ENCODE measurements at places on chromosomes 1 and 21.
A peak's percentile ranks its signal among the peaks of the same experiment; 100 is the strongest.

- DNase-seq: no peak
Observed at GRCh38 chr1:176033881-176034280, 173.2 kb downstream of the COP1 start.

DNA sequence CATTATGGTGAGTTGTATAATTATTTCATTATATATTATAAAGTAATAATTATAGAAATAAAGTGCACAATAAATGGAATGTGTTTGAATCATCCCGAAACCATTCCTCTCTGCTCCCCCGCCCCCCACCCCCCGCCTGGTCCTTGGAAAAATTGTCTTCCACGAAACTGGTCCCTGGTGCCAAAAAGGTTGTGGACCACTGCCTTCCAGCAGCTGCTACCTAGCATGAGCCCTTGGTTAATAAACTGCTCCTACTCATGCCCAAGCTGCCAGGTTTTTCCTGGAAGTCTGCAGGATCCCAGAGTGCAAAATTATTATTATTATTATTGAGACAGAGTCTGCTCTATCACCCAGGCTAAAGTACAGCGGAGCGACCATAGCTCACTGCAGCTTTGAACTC is 6.8 kb upstream of the IFNGR2 start:
- DNase-seq: no peak

- DNase-seq: no peak
Observed at GRCh38 chr1:171922999-171923398, 81.7 kb downstream of the DNM3 start.

GRCh38 chr1:54710841-54711240 is 4.8 kb upstream of the TTC4 start:
- DNase-seq: no peak

- no peak for DNase-seq
Observed at GRCh38 chr1:89147678-89148658, 22.1 kb upstream of the GBP2 start.

- peak; percentile 99 for DNase-seq
Observed at GRCh38 chr1:23444104-23444533, 19.6 kb upstream of the TCEA3 start.

DNA sequence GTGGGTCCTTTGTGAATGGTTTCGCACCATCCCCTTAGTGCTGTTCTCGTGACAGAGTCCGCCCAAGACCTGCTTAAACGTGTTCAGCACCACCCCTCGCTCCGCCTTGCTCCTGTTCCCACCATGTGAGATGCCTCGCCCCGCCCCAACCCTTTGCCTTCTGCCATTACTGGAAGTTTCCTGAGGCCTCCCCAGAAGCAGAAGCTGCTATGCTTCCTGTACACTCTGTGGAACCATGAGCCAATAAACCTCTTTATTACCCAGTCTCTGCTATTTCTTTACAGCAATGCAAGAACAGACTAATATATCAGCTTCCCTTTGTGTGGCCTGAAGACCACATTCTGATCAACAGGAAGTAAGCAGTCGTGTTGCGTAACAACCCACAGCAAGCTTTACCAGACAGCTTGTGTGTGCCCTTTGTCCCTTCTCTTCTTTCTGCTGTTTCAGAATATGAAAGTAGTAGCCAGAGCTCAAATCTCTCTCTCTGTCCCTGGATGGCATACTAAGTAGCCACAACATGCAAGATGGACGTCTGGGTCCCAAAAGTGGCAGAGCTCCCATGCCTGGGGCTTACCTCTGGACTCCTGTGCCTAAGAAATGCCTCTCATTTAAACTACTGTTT is 14.1 kb downstream of the HENMT1 start:
- no peak for DNase-seq

DNA sequence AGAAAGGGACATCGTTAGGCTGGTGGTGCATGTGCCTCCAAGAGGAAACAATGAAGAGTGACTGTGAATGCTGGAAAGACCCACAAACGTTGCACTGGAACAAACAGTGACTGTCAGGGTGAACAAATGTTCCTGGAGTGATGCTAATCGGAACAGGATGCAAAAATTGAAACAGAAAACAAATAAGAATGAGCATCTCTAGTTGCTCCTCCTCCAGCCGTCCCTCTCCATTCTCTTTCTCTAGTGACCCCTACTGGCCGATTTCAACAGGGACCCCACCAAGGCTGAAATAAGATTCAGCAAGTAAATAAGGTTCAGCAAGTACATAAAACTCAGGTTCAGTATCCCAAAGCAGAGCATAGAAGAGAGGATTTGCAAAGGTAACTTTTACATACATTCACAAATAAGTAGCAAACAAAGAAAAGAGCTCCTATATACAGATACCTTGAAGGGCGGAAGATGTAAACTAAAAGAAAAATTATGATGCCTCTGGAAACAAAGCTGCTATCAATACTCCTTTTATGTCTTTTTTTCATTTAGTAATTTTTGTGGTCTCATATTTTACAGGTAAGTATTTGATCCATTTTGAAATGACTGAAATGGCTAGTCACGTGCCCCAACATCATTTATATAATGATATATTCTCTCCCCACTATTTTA is 836.1 kb upstream of the ADAMTS5 start:
- no peak for DNase-seq

DNA sequence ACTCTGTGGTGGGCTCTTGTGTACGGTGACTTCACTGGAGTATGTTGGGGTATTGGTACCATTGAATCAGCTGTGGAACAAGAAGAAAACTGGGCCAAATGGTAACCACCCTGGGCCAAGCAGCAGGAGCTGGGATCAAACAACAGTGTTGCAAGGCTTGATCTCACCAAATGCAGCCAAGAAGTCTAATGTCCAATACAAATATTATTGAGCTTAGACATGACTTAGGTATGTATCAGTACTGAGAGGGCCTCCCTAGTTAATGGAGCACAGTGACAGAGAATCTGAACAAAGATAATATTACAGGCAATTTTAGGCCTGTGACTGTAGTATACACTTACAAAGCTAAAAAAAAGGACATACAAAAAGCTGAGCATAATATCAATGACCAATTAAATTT is 604.8 kb downstream of the PLA2G4A start:
- no peak for DNase-seq

- DNase-seq: no peak
Observed at GRCh38 chr1:223378754-223379153, 14.5 kb upstream of the CCDC185 start.

- DNase-seq: no peak
Observed at GRCh38 chr1:116325104-116325503, 47.9 kb upstream of the ATP1A1 start.

DNA sequence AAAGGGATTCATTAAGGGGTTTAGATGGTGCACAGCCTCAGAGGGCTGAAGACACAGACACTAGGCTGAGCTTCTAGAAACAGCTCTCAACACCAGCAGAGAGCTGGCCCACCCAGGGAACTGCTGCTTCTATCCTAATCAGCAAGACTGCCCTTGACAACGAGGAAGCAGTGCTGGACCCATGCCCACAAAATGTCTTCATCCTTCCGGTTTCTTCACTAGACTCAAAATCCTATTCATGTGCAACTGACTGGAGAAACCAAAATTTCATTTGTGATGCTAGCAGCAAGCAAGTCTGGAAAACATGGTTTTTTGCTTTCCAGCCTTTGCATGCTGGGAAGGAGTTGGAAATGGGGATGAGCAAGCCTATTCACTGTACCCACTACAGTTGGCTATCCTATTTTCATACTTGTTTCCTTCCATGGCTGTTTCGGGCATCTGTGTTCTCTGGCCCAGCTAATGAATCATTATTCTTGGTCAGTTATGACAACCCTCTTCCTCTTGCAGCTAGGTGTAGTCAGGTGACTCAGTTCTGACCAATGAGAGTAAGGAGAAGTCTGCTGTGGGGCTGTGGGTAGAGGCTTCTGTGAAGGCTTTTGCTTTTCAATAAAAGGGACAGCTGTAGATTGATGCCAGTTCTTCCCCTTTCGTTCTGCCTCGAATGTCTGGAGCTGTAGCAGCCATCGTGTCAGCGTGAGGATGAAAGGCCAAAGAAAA is 14.6 kb upstream of the TMEM61 start:
- no peak for DNase-seq

GRCh38 chr1:31587720-31588423 is 11.6 kb downstream of the TINAGL1 start:
- DNase-seq: no peak

DNA sequence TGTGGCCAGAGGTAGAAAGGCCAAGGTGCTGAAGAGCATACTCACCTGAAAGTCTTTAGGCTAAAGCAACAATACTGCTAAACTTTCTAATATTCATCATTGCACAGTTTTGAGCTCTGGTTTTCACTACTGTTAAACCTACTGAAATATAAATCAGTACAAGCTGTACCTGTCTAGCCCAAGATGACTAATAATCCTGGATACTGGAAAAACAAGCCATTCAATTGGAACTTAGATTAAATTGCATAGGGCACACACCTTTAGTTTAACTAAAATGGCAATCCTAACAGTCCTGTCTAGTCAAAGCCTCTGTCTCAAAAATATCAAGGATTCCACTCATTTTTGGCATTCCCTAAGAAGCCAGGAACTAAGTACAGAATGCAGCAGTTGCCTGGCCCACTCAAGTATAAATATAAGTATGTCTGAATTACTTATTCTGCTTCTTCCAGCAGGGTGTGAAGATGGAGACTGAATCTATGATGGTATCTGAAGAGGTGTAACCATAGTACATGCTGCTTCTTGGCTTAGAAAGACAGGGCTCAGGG is 3.1 kb downstream of the CHML start:
- no peak for DNase-seq

GRCh38 chr21:41092312-41092711 is 75.6 kb upstream of the BACE2 start:
- no peak for DNase-seq

- DNase-seq: no peak
Observed at GRCh38 chr1:17451731-17452130, 12.3 kb upstream of the RCC2 start.

GRCh38 chr1:50700621-50701020 is 259.4 kb downstream of the FAF1 start:
- DNase-seq: no peak

DNA sequence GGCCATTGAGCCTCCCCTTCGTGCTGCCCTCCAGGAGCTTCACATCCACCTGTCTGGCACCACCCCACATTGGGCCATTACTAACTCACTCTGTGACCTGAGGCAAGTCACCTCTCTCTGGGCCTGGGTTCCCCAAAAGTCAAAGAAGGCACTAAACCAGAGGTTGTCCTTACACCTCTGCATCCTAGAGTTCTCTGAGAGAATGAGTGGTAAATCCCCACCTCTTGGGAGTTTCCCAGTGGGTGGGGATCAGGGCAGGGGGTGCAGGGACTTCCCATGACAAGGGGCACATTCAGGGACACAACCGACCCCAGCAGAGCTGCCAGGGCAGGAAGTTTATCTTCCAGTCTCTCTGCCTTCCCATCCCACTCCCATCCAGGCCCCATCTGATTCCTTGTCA is 99.7 kb downstream of the EPHB2 start:
- DNase-seq: no peak

- no peak for DNase-seq
Observed at GRCh38 chr1:33244143-33244808, 12.0 kb upstream of the ZNF362 start.

GRCh38 chr1:151655371-151655770 is 43.5 kb downstream of the SNX27 start:
- no peak for DNase-seq

GRCh38 chr1:16229976-16230740 is 6.8 kb downstream of the CPLANE2 start:
- no peak for DNase-seq

- DNase-seq: no peak
Observed at GRCh38 chr1:82934074-82934473, 1064.9 kb downstream of the TTLL7 start.

- no peak for DNase-seq
Observed at GRCh38 chr1:9929431-9930385, 13.5 kb downstream of the LZIC start.

GRCh38 chr1:184854496-184855140 is 100.0 kb upstream of the EDEM3 start:
- DNase-seq: no peak

DNA sequence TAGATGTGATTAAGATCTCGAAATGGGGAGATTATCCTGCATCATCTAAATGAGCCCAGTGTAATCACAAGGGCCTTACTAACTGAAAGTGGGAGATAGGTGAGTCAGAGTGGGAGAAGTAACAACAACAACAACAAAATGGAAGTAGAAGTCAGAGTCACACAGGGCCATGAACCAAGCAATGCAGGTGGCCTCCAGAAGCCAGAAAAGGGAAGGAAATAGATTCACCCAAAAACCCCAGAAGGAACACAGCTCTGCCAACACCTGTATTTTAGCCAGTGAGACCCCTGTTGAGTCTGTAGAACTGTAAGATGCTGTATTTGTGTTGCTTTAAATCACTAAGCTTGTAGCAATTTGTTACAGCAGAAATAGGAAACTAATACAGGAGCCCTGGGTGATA is 4.1 kb downstream of the TAGLN2 start:
- no peak for DNase-seq

GRCh38 chr1:155123801-155124200 is 3.9 kb upstream of the EFNA1 start:
- DNase-seq: no peak

GRCh38 chr1:20604678-20605077 is 15.8 kb downstream of the CDA start:
- DNase-seq: no peak

GRCh38 chr1:86933562-86934377 is 19.3 kb downstream of the HS2ST1 start:
- no peak for DNase-seq

DNA sequence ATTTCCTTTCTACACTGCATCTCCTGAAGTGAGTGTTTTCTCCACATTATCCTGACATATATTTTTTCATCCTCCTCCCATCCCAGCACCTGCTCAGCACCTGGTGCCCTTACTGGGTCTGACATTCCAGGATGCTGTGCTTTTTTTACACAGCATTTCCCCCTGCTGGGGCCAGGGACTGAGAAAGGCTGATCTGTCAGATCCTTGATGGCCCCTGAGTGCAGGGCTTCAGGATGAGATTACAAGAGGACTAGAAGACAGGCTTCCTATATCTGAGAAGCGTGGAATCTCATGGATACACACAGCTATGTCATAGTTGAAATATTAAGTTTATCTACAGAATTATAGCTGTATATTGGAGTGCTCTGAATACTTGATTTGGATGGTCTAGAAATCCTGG is 24.4 kb downstream of the RCAN1 start:
- no peak for DNase-seq

DNA sequence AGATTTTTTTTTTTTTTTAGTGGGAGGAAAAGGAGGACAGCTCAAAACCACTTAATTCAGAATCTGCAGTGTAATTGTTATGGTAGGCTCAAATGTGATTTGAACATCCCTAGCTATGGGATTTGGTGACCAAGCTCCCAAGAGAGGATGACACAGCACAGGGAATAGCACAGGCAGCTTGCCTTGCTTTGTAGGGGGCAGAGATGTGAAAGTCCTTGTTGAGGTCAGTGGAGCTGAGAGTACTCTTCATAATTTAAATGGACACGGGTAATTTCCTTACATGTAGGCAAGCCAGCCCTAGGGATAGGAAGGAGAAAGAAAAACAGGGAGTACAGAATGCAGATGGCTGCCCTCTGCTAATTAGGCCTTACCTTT is 3.2 kb upstream of the UCK2 start:
- DNase-seq: no peak

GRCh38 chr1:110548381-110548780 is 29.4 kb upstream of the KCNA10 start:
- no peak for DNase-seq

All from vagina (tissue), 2 donors.